ENCODE measurements at places on chromosomes 1 and 21. TPM values are rescaled to one million over a fixed set of nuclear protein-coding genes. Genes with fewer than 3 reads are reported as not detected.

- DNase-seq, result no peak
These were observed 37.8 kb upstream of the ADARB1 start for GRCh38 chr21:45036630-45037029.

DNA sequence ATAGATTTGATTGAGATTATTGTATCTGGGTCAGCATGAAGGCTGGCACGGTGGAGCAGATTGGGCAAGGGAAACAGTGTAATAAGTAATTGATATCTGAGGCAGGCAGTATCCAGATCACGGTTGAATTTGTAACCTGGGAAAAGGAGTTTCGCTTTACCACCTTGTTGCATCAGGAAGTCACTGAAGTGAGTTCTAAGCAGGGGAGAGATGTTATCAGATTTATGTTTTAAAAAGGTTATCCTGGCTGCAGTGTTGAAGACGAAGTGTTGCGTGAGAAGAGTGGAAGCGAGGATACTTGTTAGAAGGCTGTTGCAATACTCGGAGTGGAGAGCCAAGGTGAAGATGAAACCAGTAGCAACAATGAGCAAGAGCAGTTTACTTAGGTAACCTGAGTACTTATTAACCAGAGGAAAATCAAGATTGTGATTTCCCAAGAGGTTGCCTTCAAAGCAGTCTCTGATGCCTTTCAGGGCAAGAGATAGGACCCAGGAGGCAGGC lies 77.8 kb downstream of the LHX9 start:
- DNase-seq, result no peak

- DNase-seq, result no peak
These were observed 168.8 kb upstream of the B3GALT2 start for GRCh38 chr1:193355178-193355577.

Gene SMIM1
- polyA plus RNA-seq, result 1.1 TPM

DNA sequence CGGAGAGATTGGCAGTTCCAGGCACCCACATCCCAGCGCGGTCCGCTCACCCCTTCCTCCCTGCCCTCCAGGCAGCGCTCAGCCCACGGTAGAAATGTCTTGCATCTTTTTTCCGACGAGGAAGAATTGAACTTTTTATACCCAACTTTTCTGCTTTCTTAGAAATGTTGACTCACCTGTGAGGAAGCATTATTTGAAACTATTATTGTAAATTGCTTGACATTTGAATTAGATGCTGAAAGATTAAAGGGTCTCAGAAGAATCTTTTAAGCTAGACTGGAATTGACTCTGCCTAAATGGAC lies 912 bp upstream of the SIPA1L2 start:
- DNase-seq, result no peak

DNA sequence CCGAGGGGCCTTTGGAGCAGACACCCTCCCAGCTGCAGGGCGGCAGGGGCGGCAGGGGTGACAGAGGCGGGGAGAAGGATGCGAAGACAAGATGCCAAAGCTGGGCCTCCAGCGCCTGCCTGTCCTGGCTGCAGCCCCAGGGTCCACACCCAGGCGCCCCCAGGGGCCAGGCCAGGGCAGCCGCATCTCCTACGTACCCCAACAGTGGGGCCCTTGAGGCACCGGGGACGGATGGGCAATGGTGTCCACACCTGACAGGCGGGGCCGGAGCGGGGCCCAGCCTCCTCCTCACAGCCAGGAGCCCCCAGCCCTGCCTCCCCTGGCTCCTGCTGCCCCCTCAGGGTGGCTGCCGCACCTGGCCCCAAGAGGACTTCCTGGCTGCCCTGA lies 7.2 kb downstream of the B3GALT6 start:
- DNase-seq, result no peak

GRCh38 chr1:64173336-64173940 lies 30.0 kb upstream of the UBE2U start:
- no peak for DNase-seq

DNA sequence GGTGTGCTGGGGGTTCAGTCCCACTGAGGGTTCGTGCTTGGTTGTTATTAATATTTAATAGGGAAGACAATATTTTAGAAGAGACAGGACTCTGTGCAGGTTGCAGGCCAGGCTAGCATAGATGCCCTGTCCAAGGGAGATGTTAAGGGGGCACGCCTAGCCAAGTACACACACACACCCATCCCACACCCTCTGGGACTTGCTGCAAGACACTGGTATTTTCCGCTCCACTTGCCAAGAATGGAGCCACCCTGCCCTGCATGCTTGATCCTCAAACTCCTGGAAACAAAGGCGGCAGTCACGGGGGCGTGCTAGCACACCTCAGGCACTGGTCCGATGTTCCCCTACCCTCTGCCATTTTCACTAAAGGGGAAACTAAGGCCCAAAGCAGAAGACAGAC lies 99.1 kb downstream of the MRPL37 start:
- no peak for DNase-seq

Gene ZNF644
- polyA plus RNA-seq, result 50.7 TPM

Gene NCAM2
- polyA plus RNA-seq, result not detected

GRCh38 chr1:154478013-154478412 lies 24.0 kb upstream of the TDRD10 start:
- no peak for DNase-seq

DNA sequence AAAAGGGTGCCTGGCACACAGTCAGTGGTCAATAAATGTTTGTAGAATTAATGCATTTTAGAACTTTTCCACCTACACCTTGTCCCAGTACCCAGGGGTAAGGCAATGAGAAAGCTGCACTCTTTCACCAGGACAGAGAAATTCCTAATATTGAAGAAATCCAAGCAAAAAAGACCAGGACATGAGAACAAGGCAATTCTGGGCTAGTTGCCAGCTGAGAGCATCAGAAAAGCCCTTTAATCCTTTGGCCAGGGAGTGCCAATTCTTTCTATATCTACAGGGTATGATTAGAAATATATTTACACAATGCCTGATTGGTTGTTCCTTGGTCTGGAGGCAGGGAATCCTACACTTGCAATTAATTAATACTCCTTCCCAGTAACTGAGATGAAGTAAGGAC lies 492.4 kb upstream of the NFIA start:
- DNase-seq, result no peak

Gene PSRC1
- polyA plus RNA-seq, result 0.59 TPM

GRCh38 chr1:200410566-200410878 lies 686 bp upstream of the ZNF281 start:
- no peak for DNase-seq

Gene AIM2
- polyA plus RNA-seq, result 3.7 TPM

DNA sequence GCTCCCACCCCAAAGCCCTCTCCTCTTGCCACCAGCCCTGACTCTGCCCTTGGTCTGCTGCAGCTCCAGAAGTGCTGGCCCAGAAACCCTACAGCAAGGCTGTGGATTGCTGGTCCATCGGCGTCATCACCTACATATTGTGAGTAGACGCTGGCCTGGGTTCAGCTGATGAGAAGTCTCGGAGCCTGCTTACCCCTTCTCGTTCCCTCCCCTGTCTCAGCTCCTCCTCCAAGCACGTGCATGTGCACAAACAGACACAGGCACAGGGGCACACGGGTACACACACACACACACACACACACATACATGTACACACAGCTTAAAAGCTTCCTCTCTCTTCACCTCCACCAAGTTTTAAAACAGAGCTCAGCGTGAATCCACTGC lies 24.3 kb downstream of the CAMK1G start:
- no peak for DNase-seq

- DNase-seq, result no peak
These were observed 9.6 kb downstream of the DHRS3 start for GRCh38 chr1:12608311-12608957.

Gene CD5L
- polyA plus RNA-seq, result not detected

DNA sequence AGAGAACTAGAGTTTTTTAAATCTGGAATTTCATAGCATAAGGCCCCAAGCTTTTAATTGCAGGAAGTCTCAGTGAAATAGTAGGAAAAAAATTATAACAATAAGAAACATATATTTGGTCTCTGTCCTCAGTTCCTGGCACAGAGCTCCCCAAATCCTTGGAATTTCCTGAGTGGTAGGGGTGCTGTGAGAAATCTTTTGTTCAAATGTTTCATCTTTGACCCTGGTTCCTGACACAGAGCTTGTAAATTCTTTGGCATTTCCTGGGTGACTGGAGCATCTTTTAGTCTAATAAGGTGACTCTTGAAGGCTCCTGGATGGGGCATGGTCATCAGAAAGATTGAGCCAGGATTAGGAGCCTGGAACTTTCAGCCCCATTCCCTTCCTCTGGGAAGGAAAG lies 225.7 kb upstream of the AJAP1 start:
- no peak for DNase-seq

Gene TPTE
- not detected for polyA plus RNA-seq

Measured in CD8-positive, alpha-beta memory T cell (primary cell).